ENCODE measurements at places on chromosomes 3 and 15. TPM values are rescaled to one million over a fixed set of nuclear protein-coding genes. Genes with fewer than 3 reads are reported as not detected.

KIF15 gene
- total RNA-seq, result 14.0 TPM

ADAMTS17 gene
- 20.6 TPM for total RNA-seq

CEP63 gene
- 26.3 TPM for total RNA-seq

TMC3 gene
- total RNA-seq, result 0.11 TPM

ERICH6 gene
- 0.40 TPM for total RNA-seq

ITGA11 gene
- 9.0 TPM for total RNA-seq

SUMF1 gene
- 39.5 TPM for total RNA-seq

FHIT gene
- total RNA-seq, result 8.4 TPM

DPPA2 gene
- total RNA-seq, result not detected
